ENCODE measurements at places on chromosomes 12 and 14.

GRCh38 chr12:79452906-79453305, 237.9 kb downstream of the PAWR start:
- no peak for DNase-seq

DNA sequence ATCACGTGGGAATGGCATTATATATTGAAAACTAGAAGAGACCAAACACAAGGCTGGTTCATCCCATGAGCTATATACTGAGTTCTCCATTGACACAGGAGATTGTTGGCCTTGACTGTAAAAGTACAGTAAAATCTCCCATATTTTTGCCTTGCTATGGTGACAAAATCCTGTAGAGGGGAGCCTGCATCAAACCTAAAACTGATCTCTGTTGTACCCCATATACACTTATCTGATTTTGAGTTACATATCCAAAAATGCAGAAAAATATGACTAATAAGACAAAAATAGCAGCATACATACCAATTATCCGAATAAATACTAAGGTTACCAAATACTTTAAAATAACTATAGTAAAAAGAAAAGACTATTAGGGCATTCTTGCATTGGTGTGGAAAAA, 60.4 kb downstream of the TMTC3 start:
- no peak for DNase-seq

GRCh38 chr14:69037790-69038454, 58.8 kb upstream of the ACTN1 start:
- DNase-seq: no peak

DNA sequence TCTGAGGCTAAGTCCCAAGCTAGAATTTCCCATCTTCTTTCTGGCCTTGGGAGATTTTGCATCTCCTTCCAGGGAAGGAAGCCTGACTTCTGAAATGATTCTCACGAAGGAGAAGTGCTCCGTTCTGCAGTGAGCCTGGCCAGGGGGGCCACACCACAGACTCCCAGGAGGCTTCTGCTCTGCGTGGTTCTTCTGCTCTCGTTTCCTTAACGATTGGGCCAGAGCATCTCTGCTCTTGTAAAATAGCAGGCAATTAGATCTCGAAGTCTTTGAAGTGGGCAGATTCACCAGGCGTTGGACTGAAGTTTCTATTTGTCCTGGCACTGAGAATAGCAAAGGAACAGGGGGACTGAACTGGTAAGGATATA, 6.7 kb upstream of the BATF start:
- DNase-seq: no peak

- no peak for DNase-seq
Observed at GRCh38 chr12:4859478-4860210, 50.1 kb upstream of the KCNA1 start.
